ENCODE measurements at places on chromosomes 13 and 19.

- H3K27me3 ChIP-seq: no peaks in the 10 kb centered on the region
- H3K36me3 ChIP-seq: no peaks in the 10 kb centered on the region
- H3K4me1 ChIP-seq: peaks cover 8% of the 10 kb centered on the region
- H3K27ac ChIP-seq: no peak overlapping the region
- DNase-seq: no peak
Observed at GRCh38 chr13:30805132-30805537, 69.8 kb downstream of the ALOX5AP start.

DNA sequence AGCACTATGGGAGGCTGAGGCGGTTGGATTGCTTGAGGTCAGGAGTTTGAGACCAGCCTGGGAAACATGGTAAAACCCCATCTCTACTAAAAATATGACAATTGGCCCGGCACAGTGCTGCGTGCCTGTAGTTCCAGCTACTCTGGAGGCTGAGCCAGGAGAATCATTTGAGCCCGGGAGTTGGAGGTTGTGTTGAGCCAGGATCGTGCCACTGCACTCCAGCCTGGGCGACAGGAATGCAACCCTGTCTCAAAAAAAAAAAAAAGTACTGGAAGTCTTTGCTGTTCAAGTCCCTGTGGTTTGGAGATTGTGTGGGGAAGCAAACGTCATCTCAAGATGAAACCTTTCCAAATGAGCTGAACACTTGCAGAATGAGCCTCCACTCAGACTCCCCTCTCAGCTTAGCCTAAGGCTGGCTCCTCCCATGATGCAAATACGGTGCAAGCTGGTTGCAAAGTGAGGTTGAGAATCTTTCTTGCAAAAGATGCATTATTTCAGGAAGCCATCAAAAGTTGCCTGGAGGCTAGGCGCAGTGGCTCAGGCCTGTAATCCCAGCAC, 46.2 kb downstream of the MYO9B start:
- no peak overlapping the region for H3K27ac ChIP-seq
- H3K4me3 ChIP-seq: no peak overlapping the region
- H3K4me1 ChIP-seq: peaks cover 31% of the 10 kb centered on the region
- H3K27me3 ChIP-seq: no peaks in the 10 kb centered on the region
- no peaks in the 10 kb centered on the region for H3K36me3 ChIP-seq

DNA sequence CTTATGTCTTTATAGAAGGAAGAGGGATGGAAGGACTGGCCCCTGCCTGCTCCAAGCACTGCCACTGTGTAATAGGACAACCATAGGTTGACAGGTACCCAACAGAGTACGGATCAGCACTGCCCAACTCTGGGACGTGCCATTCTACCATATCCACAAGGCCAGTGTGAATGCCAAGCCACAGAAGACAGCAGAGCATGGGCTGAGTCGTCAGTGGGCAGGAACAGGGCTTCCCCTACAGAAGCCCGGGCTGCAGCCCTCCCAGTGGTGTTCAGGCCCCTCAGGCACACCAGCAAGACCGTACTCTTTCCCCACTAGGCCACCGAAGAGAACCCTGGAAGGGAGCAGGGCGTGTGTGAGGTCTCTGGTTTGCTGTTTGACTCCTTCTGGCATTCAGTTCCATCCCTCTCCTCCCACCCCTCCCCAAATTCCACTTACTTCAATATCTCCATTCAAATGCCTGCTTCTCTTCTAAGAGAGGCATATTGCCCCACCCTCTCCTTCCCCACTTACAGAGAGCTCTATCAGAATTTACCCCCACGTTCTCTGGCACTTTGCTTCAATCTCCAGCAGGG, 209.4 kb downstream of the FOXO1 start:
- DNase-seq: no peak
- no peak overlapping the region for H3K27ac ChIP-seq
- no peak overlapping the region for H3K4me3 ChIP-seq
- H3K36me3 ChIP-seq: no peaks in the 10 kb centered on the region

- H3K4me1 ChIP-seq: no peaks in the 10 kb centered on the region
- H3K27ac ChIP-seq: no peak overlapping the region
- DNase-seq: no peak
- H3K4me3 ChIP-seq: no peak overlapping the region
- H3K27me3 ChIP-seq: no peaks in the 10 kb centered on the region
- no peaks in the 10 kb centered on the region for H3K36me3 ChIP-seq
Observed at GRCh38 chr13:52878831-52879230, 30.4 kb upstream of the PCDH8 start.
